Activated CD8-positive, alpha-beta memory T cell treated with anti-CD3 and anti-CD28 coated beads for 48 hours (primary cell): ENCODE measurements at places on chromosomes 2 and 18.

GRCh38 chr2:99862566-99862965, 279.8 kb downstream of the AFF3 start:
- no peak for DNase-seq

DNA sequence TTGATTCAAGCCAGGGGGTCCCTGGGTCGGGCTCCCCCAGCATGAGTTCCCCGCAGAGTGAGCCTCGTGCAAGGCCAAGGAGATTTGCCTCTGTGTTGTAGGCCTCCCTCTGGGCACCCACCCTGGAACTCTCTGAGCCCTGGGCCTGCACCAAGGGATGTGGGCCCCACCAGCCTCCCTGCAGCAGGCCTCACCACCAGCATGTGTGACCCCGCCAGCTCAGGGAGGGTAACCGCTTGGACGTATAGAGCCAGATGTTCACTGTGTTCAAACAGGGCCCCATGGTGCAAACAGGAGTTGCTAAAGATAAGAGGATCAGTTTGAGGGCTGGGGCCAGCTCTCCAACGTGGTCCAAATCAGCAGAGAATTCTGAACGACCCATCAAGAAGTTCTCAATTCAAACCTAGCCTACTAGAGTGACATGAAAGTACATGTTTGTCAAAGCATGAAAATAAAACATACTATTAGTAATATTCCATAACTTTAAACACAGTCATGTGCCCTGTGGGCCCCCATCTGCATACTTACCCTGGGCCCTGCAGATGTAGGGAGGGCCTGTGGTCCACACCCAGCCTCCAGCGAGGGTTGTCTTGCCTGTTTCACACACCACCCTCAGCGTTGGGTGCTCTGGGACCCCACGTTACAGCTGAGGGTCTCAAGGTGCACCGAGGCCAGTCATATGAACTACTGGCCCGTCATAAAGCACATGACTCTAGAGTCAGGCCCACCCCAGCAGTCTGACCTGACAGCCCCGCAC, 5.5 kb upstream of the TUBB6 start:
- no peak for DNase-seq

- no peak for DNase-seq
Observed at GRCh38 chr2:172252154-172252553, 149.5 kb upstream of the DLX2 start.

DNA sequence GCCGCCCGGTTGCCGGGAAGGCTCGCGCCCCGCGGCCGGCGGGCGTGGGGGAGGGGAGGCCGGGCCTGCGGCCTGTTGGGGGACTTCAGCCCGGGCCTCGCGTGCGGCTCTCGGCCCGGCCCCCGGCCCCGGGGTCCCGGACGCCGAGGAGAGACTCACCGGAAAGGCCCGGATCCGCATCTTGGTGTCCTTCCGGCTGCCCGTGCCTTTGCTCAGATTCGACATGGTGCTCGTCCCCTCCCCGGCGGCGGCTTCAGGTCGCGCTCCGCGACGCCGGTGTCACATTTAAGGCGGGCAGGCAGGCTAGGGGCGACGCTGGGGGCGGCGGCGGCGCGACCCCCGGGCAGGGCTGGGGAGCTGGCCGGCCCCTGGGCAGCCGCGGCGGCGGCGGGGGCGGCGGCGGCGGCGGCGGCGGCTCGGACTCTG, 365 bp downstream of the CUL3 start:
- peak; percentile 16 for DNase-seq

GRCh38 chr2:9796056-9797010, 46.9 kb upstream of the TAF1B start:
- no peak for DNase-seq
